ENCODE measurements at places on chromosomes 7 and 10.

DNA sequence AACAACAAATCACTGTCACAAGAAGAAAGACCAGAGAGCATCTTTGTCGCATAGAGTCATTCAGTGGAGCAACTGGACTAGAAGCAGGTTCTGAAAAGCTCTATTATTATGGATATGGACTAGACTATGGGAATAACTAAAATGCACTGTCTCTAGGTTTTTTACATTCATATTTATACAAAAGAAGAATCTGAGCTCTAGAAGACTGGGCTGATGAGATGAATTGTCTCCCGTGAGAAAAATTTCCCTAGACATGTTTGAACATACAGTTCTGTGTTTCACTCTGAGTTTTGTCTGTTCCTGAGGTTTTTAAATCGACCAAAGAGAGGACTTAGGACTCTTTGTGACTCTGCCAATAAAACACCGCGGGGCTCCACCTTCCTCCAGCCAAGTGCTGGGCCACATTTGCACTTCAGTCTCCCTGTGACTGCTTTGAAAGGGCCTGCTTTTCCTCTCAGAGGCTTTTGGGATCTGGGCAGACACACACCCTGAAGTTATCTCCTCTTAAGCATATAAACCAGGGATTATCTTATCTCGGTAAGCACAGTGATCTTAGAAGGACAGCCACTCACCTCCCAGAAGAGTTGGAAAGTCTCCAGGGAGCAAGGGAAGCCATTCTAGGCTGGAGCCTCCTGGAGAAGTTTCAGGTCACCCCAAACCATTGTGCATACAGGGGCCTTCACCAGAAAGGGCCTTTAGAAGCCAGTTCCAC, 101.0 kb upstream of the JCAD start:
- DNase-seq, result no peak

DNA sequence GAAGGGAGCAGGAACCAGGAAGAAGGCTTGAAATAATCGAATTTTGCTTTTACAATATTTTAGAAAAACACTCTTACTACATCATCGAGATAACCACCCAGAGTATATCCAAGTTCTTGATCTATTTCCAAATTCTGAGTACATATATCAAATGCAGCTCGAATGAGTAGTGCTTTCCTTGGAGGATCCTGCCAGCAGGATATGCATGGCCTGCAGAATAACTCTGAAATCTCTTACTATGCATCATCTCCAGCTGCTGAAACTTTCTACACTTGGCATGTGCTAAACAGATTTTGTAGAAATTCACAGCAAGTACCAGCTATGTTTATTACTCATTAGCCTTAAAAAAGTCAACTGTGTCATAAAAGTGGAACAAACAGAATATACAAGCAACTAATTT, 44.0 kb upstream of the ANK3 start:
- no peak for DNase-seq

- DNase-seq, result no peak
These were observed 74.2 kb downstream of the JAZF1 start for GRCh38 chr7:28106321-28106829.

DNA sequence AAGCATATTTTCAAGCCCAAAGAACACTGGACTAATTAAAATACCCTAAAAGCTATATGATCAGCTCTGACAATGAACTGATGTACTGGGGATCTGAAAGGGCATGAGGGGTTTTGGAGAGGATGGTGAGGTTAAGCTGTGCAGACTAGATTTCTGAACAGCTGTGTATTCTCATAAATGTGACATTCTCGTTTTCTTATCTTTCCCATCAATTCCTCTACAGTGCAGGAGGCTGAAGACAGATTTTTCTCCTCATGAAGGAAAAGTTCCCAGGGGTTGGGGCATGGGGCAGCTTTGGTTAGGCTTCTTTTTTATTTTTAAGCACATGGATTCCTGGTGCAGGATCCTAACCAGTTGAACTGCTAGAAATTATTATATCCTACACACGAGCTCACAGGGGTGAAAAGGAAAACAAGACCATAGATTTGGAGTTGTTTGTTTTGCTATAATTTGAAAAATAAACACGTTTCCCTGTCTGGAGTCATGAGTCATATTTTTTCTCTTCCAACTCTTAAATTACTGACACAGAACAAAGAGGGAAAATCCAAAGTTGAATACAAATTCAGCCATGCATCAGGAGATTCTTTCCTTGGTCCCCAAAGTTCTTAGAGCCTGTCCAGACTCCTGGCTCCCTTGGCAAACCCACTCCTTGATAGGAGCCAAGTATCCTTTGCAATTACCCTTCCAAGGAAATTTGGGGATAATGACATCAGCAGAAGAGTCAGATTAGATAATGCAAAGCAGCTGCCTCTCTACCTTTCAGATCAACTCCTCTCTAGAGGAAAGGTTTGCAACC, 147.7 kb upstream of the NPVF start:
- no peak for DNase-seq

- DNase-seq, result no peak
These were observed 109.6 kb downstream of the SFMBT2 start for GRCh38 chr10:7301006-7301778.

DNA sequence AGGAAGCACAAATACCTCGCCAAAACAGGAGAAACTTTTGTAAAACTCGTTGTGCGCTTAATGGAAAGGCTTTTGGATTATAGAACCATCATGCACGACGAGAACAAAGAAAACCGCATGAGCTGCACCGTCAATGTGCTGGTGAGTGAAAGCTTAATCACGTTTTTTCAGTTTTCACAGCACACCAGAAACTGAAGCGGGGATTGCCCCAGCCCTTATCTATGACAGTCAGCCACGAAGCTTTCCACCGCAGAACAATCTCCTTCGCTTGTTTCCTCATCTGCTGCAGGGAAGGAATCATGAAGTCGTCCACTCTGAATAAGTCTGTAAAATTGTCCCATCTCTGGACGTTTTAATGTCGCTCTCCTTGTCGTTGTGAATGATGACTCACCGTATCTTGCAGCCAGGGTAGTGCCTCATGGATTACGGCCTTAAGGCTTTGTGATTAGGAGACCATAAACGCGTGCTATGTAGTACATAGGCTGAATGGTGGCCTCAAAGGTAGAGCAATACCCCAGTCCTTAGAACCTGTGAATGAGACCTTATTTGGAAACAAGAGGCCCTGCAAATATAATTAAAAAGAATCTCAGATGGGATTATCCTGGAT, 174.9 kb upstream of the NPS start:
- no peak for DNase-seq
